ENCODE measurements at places on chromosomes 6 and 20.

GRCh38 chr6:100117680-100118079, 123.7 kb upstream of the MCHR2 start:
- DNase-seq, result no peak

- no peak for DNase-seq
These were observed 42.4 kb downstream of the TNFRSF21 start for GRCh38 chr6:47267301-47267700.

DNA sequence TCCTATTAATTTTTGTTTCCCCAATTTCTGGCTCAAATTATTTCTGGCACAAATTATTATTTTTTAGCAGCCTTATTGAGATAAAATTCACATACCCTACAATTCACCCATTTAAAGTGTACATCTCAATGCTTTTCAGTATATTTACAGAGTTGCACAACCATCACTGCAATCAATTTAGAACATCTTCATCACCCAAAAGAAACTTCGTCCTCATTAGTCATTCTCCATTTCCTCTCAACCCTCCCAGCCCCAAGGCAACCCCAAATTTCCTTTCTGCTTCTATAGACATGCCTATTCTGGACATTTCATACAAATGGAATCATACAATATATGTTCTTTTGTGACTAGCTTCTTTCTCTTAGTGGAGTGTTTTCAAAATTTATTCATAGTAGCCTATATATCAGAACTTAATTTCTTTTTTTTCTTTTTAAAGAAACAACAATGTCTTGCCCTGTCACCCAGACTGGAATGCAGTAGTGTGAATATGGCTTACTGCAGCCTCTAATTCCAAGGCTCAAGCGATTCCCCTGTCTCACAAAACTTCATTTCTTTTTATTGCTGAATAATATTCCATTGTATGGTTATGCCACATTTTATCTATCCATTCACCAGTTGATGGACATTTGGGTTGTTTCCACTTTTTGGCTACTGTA, 84.5 kb downstream of the DNAH8 start:
- DNase-seq, result no peak

- DNase-seq, result no peak
These were observed 36.7 kb downstream of the MARCKS start for GRCh38 chr6:113893866-113894265.

DNA sequence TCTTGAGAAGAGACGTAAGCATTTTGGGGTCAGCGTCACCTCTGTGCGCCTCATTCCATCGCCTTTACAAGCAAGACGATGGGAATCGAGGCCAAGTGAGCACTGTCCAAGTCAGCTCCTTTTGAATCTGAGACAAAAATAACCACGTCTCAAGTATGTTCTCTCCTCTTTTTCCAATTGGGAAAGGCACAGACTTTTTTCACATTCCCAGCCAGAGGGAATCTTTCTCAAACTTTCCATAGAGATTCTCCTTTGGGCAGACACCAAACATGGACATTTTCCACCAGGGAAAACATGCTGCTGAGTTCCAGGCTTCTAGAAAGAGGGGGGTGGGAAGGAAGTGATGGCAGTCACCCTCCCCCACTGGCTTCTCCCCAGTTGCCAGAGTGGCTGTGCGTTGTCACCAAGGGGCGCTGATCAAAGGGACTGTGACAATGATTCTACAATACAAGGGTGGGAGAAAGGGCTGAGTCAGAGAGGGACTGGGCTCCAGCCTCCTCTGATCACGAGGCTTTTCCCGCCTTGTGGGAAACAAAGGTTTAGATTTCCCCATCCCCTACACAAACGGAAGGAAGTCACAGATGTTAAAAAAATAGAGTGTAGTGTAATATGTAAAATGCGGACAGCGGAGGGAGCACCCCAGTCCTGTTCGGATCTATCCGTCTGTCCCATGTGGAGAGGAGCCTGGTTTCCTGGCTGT, 281.9 kb upstream of the RNF24 start:
- no peak for DNase-seq
